Activated CD8-positive, alpha-beta memory T cell treated with anti-CD3 and anti-CD28 coated beads for 1 hour (primary cell): ENCODE measurements at places on chromosomes 2 and 18.

- DNase-seq = no peak
Measured at GRCh38 chr2:183383854-183384253, 259.6 kb downstream of the NUP35 start.

DNA sequence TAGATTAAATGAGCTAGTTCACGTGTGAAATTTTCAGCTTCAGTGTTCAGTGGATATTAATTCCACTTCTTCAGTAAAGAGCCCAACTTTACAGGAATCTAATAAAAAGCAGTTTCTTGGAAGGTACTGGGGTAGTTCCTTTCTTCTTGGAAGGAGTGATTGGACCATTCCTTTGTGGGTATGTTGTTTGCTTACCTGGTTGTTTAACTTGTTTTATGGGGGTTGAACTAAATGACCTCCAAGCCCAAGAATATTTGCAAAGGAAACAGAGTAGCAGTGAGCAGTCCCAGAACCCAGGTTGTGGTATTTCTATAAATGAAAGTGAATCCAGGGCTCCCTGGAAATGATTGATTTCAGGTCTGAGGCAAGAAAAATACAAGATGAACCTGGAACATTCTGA, 31.4 kb downstream of the KCNJ13 start:
- no peak for DNase-seq

- no peak for DNase-seq
Measured at GRCh38 chr2:196783431-196784094, 15.9 kb downstream of the GTF3C3 start.

DNA sequence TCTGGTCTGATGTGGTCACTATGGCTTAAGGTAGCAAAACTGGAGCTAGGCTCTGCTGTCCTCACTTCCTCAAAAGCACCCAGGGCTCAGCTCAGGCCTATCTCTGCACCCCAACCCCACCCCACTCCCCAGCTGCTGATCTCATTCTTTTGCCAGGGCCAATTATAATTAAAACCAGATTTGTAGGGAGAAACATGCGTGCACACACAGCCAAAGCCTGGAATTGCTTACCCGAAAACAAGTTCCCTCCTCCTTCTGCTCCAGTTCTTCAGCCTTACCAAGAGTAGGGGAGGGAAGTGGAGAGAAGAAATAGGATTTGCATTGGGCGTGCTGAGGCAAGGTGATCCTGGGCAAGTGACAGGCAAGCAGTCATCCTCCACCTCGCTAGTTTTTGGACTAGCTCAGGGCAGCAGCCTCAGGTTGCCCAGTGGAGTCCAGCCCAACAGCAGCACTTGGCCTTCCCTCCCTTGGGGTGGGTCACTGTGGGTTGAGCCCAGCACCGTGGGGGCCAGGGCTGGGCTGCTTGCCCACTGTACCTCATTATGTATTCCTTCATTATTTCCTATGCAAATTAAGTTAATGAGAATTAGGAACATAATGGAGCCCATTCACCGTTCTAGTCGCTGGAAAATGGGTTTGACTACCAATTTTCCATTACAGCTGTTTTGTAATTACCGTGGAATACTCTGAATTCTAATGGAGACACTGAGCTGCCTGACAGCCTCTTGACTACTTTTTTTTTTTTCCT, 199.1 kb upstream of the CELF4 start:
- no peak for DNase-seq

- no peak for DNase-seq
Measured at GRCh38 chr2:147137711-147138110, 707.1 kb upstream of the ACVR2A start.

GRCh38 chr2:25034081-25034480, 7.8 kb upstream of the EFR3B start:
- DNase-seq = no peak

GRCh38 chr18:45403341-45404049, 211.8 kb upstream of the SLC14A2 start:
- DNase-seq = no peak

GRCh38 chr18:38250971-38251370, 685.4 kb upstream of the CELF4 start:
- DNase-seq = no peak

DNA sequence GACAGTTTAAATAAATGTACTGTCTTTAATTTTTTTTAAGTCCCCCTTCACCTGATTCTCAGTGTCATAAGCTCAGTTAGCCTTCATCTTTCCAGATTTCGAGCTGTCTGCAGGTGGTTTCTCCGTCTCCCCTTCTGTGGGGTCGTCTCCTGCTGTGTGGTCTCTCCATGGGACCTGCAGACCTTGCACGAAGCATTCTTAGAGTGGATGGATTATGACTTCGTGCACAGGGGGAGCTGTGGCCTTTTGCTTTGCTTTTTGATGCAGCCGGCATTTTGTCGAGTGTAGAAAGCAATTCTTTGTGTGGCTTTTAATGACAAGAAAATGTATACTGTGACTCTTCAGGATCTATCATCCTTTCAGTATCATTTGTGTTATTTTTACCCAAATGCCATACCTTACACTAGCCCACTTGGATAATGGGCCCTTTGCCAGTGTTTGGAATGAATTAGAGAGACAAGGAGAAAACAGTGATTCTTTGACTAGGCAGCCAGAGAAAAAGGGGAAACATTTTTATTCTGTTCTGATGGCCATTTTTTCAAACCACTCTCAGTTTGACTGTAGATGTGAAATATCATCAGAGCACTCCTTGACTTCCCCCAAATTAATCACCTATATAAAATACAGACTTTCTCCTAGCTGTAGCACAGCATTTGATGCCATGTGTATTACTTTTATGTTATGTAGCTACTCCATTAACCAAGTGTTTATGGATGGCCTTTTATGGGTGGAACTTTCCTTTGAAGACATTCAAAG, 54.3 kb downstream of the ITGA6 start:
- no peak for DNase-seq

GRCh38 chr2:236916181-236916580, 169.5 kb upstream of the COPS8 start:
- no peak for DNase-seq

GRCh38 chr18:7325126-7325430, 94.2 kb downstream of the LRRC30 start:
- no peak for DNase-seq

DNA sequence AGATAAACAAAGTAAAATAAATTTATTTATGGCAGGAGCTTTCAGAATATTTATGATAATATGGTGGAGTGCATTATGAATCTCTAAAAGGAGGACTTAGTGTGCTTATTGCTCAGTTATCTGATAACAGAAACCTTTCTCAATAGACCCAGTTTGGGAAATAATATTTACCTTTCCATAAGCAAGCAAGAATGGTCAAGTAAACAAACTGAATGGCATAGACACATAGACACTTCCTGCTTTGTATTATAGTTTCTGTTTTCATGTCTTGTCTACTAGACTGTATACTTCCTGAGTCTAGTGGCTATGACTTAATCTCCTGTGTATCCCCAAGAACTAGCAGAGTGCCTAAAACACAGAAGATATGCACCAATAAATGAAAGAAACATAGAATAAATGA, 87.8 kb downstream of the UPP2 start:
- DNase-seq = no peak

GRCh38 chr2:159218389-159218788, 68.1 kb downstream of the WDSUB1 start:
- DNase-seq = no peak

DNA sequence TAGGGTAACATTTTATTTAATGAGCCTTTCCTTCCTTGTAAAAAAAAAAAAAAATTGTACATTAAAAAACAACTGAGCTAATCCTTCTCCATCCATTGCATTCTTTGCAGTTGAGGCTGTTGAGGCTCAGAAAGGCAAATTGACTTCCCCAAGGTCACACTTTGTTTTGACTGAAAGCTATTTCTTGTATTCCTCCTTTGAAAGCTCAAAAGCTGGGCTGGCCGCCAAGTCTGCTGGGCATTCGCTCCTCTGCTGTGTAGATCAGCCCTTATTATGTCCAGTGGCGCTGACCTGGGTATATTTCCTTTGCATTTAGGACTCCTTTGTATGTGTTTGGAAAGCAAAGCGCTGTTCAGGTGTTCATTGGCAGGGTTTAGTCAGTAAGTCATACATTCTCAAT, 44.0 kb downstream of the SGPP2 start:
- DNase-seq = no peak

- no peak for DNase-seq
Measured at GRCh38 chr2:189425676-189426075, 15.6 kb upstream of the WDR75 start.

- no peak for DNase-seq
Measured at GRCh38 chr2:111946294-111947114, 48.1 kb downstream of the MERTK start.

DNA sequence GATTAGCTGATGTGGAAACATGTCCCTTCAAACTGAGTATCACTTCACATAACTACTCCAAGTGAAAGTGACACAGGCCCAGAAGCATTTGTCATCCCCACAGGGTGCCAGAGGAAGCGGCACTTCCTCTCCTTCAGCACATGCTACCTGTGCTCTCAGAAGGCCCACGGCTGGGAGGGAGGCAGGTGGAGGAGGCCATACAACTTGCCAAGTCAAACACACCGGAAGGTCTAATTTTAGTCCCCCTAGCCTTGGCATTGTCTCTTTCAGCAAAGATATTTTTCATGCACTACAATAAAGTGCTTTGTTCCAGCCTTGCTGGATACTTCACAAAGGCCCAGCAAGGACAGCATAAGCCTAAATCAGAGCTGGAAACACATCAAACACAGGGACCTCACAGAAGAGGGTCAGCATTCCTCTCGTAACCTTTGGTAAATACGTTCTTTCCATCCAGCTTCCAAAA, 38.0 kb downstream of the VSNL1 start:
- DNase-seq = no peak

DNA sequence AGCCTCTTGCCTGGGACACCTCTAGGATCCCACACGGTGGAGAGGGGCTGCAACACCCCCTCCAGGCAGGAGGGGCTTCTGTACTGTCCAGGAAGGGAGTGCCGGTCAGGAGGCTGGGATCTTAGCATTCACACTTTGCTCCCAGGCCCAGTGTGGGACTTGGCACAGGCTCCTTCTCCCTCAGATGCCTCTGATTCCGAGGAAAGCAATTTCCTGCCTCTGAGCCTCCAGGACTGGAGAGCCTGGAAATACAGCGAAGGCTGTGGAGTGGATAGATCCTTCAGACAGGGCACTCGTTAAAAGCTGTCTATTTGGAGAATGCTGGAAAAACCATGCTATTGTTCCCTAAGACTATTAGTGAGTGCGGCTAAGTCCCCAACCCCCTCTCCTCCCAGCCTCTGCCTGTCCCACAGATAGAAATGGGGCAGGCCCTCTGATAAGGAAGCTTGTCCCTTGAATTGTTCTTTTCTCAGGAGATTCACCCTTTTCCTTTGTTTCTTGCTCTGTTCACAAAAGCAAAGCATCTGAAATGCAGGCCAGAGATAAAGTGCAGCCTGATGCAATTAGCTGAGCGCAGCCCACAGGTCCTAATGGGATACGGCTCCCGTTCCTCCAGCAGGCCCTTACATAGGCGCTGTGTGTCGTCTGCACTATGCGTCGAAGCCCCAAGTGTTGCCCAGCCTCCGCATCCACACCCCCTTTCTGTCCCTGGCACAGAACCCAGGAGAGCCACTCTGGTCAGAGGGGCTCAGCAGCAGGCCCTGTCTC, 252.2 kb downstream of the KLHL29 start:
- no peak for DNase-seq

- DNase-seq = no peak
Measured at GRCh38 chr2:146867477-146867986, 977.3 kb upstream of the ACVR2A start.

DNA sequence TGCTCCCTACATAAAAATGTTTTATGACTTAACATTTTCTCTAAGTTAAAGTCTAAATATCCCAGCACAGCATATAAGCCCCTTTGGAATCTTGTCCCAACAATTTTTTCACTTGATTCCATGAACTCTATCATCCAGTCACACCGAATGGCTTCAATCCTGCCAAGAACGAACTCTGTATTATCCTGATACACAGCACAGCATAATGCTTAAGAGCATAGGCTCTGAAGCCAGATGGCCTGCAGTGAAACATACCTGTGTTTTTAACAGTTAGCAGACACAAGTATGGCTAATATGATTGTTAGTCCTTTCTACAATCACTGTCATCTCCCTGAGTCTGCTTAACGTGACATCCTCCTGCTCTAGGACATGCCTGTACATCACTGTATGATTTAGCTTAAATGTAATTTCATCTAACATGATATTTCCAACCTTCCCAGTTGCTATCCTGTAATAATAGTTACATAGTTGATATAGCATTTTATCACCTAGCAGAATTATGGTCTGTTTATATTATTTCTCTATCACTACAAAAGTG, 669.5 kb downstream of the ERBB4 start:
- DNase-seq = no peak

GRCh38 chr2:232415138-232415690, 8.6 kb downstream of the ALPG start:
- DNase-seq = no peak

DNA sequence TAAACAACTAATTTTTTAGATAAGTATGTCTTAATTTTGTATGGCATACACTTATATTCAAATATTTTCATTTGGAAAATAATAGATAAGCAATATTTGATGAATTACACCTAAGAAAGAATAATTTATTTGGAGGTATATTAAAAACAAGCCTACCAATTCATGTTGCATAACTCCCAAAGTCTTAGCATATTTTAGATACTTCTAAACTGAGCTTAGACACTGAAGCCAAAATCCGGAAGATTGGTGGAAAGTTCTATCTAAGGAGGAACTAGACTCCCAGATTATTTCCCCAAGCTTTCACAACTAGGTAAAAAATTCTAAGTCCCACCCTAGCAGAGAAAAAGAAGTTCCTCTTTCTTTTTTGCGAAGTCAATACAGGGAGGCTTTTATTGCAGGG, 221.0 kb upstream of the MMADHC start:
- no peak for DNase-seq
